ENCODE measurements at places on chromosomes 1 and 21. TPM values are rescaled to one million over a fixed set of nuclear protein-coding genes. Genes with fewer than 3 reads are reported as not detected.

DNA sequence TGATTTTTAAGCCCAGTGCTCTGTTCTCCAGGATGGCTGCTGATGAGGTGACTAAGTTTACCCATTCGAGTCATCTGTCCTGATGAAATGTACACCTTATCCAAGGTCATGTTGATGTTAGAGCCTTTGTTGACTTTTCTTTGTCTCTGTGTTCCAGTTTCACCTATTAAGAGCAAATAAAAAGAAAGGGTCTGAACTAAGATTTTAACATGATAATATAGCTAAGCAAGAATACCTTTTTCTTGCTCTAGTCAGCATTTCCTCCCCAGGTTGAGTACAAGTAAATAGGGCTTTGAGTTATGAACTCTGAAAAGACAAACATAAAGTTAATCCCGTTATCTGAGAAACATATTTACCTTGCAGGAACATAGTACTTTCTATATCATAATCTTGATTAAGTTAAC, 52.1 kb upstream of the GPR88 start:
- DNase-seq, result no peak

- no peak for DNase-seq
These were observed 60.5 kb downstream of the MAP3K7CL start for GRCh38 chr21:29190923-29191331.

Gene FCRLA
- not detected for total RNA-seq

DNA sequence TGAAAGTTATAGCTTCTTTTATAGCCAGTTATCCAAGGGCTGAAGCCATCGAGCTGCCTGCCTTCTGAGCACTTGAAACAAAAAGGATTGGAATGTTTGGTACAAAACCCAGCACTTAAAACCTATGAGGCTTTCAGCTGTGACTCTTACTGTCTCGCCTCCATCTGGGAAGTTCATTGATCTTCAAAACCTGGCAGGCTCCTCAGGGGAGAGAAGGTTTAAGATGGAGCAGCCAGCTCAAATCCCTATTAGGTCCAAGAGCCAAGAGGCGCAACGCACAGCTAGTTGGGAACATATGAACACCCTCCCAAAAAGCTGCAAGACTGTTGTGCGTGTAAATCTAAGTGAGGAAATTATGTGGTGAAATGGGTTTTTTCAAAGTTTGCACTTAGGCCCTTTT, 33.4 kb downstream of the BACE2 start:
- no peak for DNase-seq

GRCh38 chr1:155261493-155261851, 688 bp downstream of the SCAMP3 start:
- DNase-seq, result no peak

DNA sequence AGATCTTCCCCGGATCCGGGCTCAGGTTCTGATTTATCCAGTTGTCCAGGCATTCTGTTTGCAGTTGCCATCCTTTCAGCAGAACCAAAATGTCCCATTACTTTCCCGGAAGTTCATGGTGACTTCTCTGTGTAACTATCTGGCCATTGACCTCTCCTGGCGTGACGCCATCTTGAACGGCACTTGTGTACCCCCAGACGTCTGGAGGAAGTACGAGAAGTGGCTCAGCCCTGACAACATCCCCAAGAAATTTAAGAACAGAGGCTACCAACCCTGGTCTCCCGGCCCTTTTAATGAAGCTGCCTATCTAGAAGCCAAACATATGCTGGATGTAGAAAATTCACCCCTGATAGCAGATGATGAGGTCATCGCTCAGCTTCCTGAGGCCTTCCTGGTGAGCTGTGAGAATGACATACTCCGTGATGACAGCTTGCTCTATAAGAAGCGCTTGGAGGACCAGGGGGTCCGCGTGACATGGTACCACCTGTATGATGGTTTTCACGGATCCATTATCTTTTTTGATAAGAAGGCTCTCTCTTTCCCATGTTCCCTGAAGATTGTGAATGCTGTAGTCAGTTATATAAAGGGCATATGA, 22.4 kb downstream of the AADACL4 start:
- DNase-seq, result no peak

- DNase-seq, result no peak
These were observed 42.2 kb upstream of the COG2 start for GRCh38 chr1:230599926-230600656.

DNA sequence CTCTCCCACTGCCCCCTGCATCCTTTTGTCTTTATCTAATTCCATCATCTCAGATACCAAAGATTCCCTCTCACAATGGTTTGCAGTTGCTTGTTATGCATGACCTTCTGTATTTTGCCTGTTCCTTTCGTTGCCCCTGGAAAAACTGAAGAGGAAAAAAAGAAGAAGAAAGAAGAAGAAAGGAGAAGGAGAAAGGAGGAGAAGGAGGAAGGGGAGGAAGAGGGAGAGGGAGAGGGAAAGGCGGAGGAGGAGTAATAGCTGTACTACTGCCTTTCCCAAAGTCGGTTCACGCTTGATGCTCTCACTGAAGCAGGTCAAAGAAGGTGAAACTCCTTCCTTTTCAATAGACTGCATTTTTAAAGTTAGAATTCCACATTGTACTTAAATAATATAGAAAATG, 513.8 kb downstream of the PTPRC start:
- DNase-seq, result no peak

- no peak for DNase-seq
These were observed 526.2 kb downstream of the MRPL39 start for GRCh38 chr21:25081096-25081495.

GRCh38 chr1:201881617-201882016, 7.1 kb upstream of the SHISA4 start:
- no peak for DNase-seq

Gene OR2L2
- 0.09 TPM for total RNA-seq

Data from posterior vena cava (tissue), 2 donors.